ENCODE measurements at places on chromosomes 2 and 18. TPM values are rescaled to one million over a fixed set of nuclear protein-coding genes. Genes with fewer than 3 reads are reported as not detected.

PDE6D gene
- 28.2 TPM for total RNA-seq

LYG2 gene
- total RNA-seq: not detected

NOL4 gene
- 1.9 TPM for total RNA-seq

SH3RF3 gene
- total RNA-seq: 0.57 TPM

GPR75 gene
- total RNA-seq: 0.62 TPM

MFSD2B gene
- not detected for total RNA-seq

CCDC148 gene
- 0.19 TPM for total RNA-seq

RBM43 gene
- 0.99 TPM for total RNA-seq

SAG gene
- not detected for total RNA-seq

MYOM1 gene
- total RNA-seq: 0.04 TPM

OTOS gene
- total RNA-seq: not detected

LRRC30 gene
- not detected for total RNA-seq

SLC40A1 gene
- total RNA-seq: not detected

FOXD4L1 gene
- not detected for total RNA-seq

MAPK4 gene
- total RNA-seq: not detected

LYPD6B gene
- 4.9 TPM for total RNA-seq

ABCG8 gene
- total RNA-seq: not detected

CHRNG gene
- not detected for total RNA-seq

PPP1R1C gene
- total RNA-seq: 8.6 TPM

SPDYA gene
- not detected for total RNA-seq

ELOA2 gene
- total RNA-seq: not detected

Measured in hair follicular keratinocyte (primary cell).